ENCODE measurements at places on chromosomes 3 and 15. TPM values are rescaled to one million over a fixed set of nuclear protein-coding genes. Genes with fewer than 3 reads are reported as not detected.

DNA sequence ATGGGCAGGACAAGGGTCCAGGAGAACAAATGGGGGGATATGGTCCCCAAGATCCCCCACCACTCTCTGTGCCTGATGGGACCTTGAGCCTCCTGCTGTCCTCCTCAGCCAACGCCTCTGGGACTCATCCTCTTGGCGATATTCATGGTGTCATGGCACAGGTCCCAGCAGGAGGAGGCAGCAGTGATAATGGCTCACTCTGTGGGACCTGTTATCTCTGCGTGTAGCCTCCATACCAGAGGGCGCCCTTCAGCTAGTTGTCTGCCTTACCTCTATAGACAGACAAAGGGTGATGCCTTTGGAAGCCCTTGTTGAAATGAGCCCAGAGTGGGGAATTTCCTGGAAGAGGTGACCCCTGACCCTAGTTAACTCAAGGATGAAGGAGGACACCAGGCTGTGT, 7.4 kb downstream of the ZBTB47 start:
- no peak for DNase-seq

GRCh38 chr3:45826908-45827307, 15.0 kb downstream of the LZTFL1 start:
- DNase-seq = no peak

DNA sequence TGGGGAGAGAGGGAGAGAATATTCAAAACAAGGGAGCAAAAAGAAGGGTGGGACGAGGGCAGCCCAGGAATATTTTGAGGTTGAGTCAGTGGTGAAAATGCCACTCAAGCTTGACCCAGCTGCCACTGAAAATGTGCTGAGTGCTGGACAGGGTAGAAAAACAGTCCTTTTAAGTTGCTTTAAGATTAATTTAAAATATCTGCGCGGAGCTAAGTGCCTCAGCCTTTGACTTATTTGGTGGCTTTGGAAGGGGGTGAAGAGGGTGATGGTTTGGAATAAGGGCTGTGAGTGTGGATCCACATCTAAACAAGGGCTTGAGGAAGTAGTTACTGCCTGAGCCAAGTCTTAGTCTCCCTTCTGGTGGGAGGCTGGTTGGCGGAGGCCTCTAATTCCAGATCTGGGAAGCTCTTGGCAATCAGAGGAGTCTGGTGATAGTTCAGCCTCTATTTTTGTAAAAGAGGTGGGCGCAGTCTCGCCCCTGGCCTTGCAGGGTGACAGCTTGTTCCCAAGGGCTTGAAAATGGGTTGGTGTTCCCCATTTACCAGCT, 280.8 kb upstream of the ROPN1 start:
- no peak for DNase-seq

CLDN16 gene
- not detected for total RNA-seq

- DNase-seq = no peak
These were observed 169.0 kb upstream of the SLC24A5 start for GRCh38 chr15:47951781-47952180.

GRCh38 chr3:5430701-5431100, 243.2 kb downstream of the EDEM1 start:
- no peak for DNase-seq

- no peak for DNase-seq
These were observed 33.5 kb upstream of the ACKR4 start for GRCh38 chr3:132563420-132564069.

STAB1 gene
- total RNA-seq = 88.1 TPM

PCSK6 gene
- 33.8 TPM for total RNA-seq

CHRM5 gene
- not detected for total RNA-seq

DNA sequence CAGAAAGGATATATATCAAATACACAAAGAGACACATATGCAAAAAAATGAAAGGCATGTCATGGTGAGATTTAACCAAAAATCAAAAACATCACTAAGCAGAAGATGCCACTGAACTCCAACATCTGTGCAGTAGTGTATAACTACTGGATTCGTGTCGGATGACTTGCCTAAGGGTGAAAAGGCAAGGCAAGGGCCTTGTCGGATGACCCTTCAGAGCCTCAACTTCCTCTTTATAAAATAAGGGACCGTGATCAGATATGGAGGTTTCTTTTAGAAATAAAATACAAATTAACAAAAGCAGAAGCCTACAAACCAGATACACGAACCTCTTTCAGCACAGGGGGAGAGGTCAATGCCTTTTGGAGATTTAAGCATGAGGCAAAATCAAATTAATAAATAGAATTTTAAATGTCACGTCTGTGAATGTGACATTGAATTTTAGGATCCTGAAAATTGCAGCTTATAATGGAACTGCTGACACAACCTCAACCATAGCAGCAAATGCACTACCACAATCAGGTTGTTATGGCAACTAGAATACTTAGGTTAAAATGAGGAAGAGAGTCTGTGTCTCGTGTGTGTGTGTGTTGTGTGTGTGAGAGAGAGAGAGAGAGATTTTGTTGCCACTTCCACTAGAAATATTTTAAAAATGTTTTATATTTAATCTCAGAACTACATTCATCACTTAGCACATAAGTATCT, 8.3 kb upstream of the CHRM5 start:
- DNase-seq = no peak

SLC51A gene
- 0.60 TPM for total RNA-seq

DNA sequence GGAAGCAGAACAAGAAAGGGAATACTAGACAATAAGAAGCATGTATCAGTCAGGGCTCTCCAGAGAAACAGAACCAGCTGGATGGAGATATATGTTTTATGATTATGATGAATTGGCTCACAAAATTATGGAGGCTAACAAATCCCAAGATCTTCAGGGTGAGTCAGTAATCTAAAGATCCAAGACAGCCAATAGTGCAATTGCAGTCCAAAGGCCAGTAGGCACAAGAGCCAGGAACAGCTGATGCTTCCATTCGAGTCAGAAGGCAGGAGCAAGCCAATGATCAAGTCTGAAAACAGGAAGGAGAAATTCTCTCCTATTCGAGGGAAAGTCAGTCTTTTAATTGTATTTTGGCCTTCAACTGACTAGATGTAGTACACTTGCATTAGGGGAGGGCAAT, 164.9 kb upstream of the ST8SIA2 start:
- DNase-seq = no peak

DNA sequence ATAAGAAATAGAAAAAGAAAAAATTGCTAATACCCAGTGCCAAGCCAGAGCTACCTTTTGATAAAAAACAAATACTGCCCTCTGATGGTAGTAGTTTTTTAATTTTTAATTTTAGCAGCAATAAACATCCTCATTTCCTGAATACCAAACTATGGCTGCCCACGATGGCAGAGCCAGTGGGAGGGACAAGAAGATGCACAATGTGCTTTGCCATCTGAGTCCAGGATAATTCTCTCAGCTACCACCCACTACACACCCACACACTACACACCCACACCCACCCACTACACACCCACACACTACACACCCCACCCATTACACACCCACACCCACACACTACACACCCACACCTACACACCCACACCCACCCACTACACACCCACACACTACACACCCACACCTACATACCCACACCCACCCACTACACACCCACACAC, 17.8 kb downstream of the CEP19 start:
- DNase-seq = no peak

CPN2 gene
- 2.3 TPM for total RNA-seq

PPM1L gene
- 63.9 TPM for total RNA-seq

DNA sequence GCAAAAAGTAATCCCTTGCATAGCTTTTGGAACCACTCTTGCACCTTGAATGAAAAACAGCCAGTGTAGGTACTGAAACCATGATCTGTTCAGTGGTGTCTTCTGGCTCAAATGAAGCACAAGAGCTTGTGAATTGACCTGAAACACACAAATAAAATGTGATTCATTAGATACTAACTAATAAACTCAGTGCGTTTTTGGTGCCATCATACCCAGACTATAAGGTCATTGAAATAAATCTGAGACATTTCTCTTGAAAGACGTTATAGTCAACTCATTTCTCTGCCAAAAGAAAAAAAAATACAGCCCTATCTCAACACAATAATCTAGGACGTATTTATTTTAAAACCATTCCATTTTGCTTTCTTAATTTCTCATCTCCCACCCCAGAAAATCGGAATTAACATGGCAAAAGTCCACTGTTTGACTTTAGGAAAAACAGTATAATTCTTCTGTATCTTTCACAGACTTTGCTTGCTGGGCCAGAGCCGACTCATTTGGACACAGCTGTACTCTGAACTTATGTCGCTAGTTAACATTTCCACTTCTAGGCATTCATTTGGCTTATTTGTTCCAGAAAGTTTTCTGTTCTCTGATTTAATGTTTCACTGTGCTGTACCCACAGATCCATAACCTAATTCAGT, 284.9 kb upstream of the TBL1XR1 start:
- no peak for DNase-seq

DNA sequence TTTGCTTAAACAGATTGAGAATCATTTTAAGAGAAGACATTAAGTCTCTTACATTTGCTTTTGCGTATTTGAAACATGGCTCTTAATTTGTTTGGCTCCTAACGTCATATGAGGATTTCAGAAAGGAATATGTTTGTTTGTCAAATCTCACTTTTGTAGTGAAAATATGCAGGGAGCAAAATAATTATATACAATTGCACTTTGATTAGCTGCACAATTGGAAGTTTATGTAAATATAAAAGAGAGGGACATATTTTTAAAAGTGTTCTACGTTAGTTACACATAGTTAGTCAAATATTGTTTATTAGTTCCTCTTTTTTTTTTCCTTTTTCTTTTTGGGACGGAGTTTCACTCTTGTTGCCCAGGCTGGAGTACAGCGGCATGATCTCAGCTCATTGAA, 42.7 kb upstream of the GOLIM4 start:
- DNase-seq = no peak

FETUB gene
- not detected for total RNA-seq

GRCh38 chr15:78098131-78098755, 5.9 kb downstream of the SH2D7 start:
- DNase-seq = no peak

DNA sequence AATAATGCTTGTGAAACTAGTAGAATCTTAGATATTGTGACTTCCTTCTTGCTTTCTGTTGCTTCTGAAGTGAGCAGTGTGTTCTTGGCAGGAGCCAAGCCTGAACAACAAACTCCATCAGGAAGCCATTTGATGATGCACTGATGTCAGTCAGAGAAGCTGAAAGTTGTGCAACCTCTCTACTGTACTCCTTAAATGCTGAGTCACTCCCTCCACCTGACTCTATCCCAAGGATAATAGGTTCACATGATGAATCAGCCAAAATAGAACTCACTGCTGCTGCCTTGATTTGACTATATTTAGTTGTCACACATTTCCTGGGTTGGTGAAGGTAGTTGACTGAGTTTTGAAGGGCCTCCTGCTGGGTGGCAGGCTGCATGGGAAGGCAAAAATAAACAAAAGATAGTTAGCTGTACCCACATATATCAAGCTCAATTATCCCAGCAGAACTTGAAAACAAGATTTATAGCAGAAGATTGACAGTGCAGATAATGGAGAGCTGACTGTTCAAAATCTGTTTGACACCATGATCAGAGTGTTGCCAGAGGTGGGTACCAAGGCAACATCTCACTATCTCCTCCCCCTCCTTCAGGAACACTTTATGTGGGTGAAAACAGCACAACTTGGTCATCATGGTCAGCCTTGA, 328.4 kb upstream of the DPH6 start:
- no peak for DNase-seq

- DNase-seq = no peak
These were observed 155.8 kb upstream of the GADL1 start for GRCh38 chr3:31050296-31050695.

DNA sequence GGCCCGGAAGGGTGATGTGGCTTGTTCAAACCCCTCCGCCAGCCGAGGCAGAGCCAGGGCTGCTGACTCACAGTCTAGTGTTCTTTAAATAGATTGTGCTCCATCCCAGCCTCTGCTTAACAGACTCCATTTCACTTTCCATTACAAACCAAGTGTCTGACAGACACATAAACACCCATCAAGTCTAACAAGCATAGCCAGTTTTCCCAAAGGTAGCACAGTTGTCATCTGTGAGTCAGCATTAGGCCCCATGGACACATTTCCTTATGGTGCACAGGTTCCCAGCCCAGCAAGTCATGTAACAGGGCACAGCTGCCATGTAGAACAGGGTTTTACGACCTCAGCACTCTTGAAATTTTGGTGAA, 109.9 kb upstream of the RAP2B start:
- DNase-seq = no peak

GRCh38 chr15:92118162-92118935, 264.8 kb downstream of the SLCO3A1 start:
- DNase-seq = no peak

GPR156 gene
- not detected for total RNA-seq

GRCh38 chr3:62970648-62971047, 95.4 kb upstream of the CADPS start:
- no peak for DNase-seq

DNA sequence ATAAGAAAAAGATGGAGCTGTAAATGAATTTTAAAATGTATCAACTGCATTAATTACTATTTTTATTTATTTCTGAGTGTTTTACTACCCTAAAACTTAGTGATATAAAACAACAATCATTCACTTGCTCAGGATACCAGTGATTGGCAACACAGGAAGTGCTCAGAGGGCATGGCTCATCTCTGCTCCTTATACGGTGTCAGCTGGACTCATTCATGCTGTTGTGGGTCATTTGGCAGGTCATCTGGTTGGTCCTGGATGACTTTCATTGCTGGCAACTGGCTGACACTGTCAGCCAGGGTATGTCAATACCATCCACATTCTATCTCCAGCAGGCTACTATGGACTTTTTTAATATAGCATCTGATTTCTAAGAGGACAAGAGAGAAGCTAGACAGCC, 689.6 kb upstream of the NECTIN3 start:
- no peak for DNase-seq

GRCh38 chr15:49223536-49224274, 53.7 kb downstream of the GALK2 start:
- no peak for DNase-seq

GRCh38 chr15:99019558-99020540, 12.3 kb upstream of the PGPEP1L start:
- DNase-seq = no peak

SLC9C1 gene
- 0.95 TPM for total RNA-seq

CCDC191 gene
- 0.78 TPM for total RNA-seq

- DNase-seq = no peak
These were observed 52.1 kb downstream of the VGLL4 start for GRCh38 chr3:11591391-11592282.

SHQ1 gene
- total RNA-seq = 13.8 TPM

FILIP1L gene
- 41.3 TPM for total RNA-seq

DNA sequence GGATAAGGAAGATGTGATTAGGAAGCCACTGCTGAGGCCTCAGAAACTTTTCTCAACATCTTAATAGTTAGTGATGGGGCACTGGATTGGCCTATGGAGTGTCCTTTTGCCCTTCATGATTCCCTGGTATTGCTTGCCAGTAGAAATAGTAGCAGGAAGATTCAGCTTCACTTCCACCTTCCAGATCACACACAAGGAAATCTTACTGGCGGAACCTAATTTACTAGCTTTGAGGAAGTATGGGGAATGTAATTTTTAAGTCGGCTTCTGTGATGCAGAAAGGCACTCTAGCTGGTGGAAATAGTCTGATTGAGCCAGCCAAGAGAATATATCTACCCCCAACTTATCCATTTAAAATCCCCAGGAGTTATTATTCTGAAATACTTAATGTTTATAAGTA, 46.5 kb downstream of the LPP start:
- no peak for DNase-seq

GRCh38 chr3:9033867-9034266, 70.6 kb upstream of the RAD18 start:
- no peak for DNase-seq

- no peak for DNase-seq
These were observed 32.5 kb upstream of the AP3B2 start for GRCh38 chr15:82742134-82742533.

- no peak for DNase-seq
These were observed 17.0 kb downstream of the RPSA start for GRCh38 chr3:39423436-39423970.

- no peak for DNase-seq
These were observed 30.5 kb upstream of the TIPARP start for GRCh38 chr3:156643729-156644389.

Measured in Right ventricle myocardium inferior (tissue), 1 donor.